ENCODE measurements at places on chromosomes 1 and 21. TPM values are rescaled to one million over a fixed set of nuclear protein-coding genes. Genes with fewer than 3 reads are reported as not detected.

The COL11A1 gene
- 14.1 TPM for total RNA-seq

DNA sequence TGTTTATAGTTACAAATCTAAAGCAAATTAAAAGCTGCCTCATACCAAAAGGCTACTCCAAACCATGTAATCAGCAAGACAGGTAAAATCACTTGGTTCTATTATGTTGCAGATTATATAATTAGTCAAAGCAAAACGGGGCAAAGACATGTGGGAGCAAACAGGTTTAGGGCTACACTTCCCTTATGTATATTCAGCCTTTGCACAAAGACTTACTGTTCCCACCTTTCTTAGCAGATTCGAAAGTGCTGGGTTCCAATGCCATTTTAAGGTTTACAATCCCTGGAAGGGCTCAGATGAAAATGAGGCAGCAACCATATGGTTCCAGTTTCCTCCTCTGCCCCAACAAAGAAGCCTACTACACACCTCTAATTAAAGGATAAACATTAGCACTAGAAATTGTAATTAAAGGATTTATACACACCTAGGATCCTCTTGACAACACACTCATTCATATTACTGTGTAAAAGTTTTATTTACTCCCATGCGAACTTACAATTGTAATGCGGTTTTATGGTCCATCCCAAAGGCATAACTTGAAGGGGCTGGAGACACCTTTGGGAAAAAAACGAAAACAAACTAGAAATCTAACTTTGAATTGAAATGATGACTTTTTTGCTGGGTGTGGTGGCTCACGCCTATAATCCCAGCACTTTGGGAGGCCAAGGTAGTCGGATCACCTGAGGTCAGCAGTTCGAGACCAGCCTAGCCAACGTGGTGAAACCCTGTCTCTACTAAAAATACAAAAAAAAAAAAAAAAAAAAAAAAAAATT, 117.3 kb upstream of the PKN2 start:
- no peak for DNase-seq

DNA sequence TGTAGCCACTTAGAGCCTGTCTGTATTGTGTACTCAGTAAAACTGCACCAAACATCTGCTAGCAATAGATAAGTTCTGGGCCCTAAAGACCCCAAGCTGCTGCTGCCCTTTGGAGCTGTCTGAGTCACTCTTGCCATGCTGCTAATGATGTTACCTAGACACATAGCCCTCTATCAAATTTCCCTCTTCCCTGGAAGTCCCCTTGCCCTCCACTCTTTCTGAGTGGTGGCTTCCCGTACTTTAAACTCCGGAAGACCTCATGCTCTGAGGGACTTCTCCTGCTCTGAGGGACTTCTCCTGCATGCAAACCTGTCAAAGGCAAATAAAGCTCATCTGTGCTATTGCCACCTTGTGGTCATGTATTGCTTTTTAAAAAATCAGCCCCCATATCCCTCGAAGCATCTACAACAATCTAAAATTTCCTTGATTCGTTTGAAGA, 34.0 kb downstream of the FH start:
- DNase-seq = no peak

DNA sequence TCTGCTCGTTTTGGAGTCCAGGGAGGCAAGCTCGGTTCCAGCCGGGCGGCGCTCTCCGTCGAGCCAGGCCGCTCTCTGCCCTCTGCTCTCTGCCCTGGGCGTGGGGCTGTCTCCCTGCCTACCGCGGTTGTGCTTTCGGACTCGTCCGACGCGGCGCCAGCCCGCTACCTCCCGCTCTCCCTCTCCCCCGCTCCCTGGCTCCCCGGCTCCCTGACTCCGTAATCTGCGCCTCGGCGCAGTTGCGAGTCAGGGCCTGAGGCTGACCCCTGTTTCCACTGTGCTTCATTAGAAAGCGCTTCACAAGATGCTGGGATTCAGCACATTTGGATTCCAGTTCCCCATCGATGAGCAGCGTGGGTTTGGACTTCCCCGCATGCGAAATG, 2.2 kb downstream of the SOX13 start:
- no peak for DNase-seq

DNA sequence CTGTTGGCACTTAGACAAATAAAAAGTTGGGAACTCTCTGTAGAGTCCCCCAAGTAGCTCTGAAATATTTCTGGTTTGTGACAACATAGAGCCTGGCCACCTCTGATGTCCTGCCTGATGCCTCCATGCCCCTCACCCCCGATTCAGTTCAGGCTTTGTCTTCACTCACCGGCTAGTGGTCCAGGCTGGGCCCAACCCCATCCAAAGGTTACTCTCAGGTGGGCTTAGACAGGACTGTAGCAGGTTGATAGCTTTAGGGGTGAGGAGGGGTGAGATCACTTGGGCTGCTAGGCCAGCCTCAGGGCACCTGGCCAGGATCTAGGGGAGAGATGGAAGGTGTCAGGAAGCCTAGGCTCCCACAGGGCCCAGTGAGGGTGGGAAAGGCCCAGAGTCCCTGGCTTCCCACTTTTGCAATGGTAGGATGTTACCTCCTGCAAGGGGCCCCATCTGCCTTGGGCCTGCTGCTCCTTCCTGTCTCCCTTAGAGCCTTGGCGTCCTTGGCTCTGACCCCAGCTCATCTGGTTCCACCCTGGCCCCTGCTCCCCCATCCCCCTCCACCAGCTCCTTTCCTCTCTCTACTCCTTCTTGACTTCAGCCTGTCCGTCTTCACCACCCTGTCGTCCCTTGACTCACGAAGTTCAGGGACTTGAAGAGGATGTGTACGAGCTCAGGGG, 6.7 kb downstream of the EPS8L3 start:
- DNase-seq = no peak

GRCh38 chr1:243422362-243422761, 166.5 kb downstream of the SDCCAG8 start:
- DNase-seq = no peak

DNA sequence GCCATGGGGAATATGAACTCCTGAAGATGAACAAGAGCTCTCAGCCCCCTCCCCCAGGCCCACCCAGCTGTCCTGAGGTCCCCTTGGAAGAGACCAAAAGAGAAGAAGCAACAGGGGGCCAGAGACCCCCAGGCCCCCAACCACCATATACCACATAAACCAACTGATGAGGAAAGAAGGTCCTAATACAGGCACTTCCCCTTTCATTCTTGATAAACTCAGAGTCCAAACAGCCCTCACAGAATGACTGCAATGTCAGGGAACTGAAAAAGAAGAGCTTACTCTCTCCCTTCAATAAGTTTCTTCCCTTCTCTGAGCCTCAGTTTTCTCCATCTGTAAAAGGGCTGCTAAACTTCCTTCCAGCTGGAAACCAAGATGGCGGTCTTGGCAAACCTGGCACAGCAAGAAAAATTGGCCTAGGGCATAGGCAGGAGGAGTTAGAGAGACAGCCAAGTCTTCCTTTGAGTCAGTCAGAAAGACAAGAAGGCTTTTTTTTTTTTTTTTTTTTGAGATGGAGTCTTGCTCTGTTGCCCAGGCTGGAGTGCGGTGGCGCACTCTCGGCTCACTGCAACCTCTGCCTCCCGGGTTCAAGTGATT, 90.5 kb downstream of the VWA5B1 start:
- DNase-seq = no peak

- no peak for DNase-seq
Measured at GRCh38 chr1:204647114-204647804, 38.3 kb downstream of the LRRN2 start.

Measured in tibial nerve (tissue), 4 donors.